Left renal pelvis (tissue), 4 donors: ENCODE measurements at places on chromosomes 4 and X.
A peak's percentile ranks its signal among the peaks of the same experiment; 100 is the strongest.

GRCh38 chr4:124529131-124529530 is 183.4 kb downstream of the ANKRD50 start:
- DNase-seq: no peak

GRCh38 chr4:47274901-47275300 is 188.6 kb downstream of the COMMD8 start:
- DNase-seq: no peak

GRCh38 chr4:151169900-151170299 is 70.5 kb downstream of the RPS3A start:
- no peak for DNase-seq

DNA sequence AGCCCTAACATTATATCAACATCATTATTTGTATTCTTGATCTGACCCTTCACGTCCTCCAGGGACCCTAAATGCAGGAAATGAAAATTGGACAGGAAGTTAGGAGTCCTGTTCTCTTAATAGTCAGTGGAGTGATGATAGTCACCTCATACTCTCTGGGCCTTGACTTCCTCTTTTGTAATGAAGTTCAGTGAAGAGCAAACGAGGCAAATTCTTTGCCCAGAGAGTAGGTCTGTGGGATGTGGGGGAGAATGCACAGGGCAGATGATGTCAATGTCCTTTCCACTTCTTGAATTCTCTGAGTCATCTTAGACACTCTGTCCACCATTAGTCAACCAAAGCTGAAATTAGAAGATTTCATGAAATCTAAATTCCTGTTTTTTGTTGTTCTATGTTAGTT is 17.1 kb upstream of the GPRIN3 start:
- DNase-seq: no peak

GRCh38 chr4:140996766-140997165 is 136.5 kb downstream of the RNF150 start:
- DNase-seq: peak; percentile 14

- no peak for DNase-seq
Observed at GRCh38 chrX:19736389-19736788, 151.0 kb downstream of the SH3KBP1 start.

DNA sequence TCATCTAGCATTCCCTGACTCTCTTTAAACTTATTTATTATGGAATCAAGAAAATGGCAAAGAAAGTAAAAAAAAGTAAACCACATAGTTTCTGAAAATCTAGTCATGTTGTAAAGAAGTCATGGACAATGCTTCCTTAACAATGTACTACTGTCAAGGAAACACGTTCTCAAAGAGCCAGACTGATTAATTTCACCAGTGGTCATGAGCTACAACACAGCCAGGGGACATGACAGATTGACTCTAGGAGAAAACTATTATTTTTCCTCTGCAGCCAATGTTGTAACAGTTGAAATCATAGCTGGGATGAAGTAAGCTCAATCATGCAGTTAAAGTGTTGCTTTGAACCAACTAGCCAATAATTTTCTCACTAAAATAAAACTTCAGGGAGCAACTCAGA is 109.2 kb downstream of the MAPK10 start:
- no peak for DNase-seq

DNA sequence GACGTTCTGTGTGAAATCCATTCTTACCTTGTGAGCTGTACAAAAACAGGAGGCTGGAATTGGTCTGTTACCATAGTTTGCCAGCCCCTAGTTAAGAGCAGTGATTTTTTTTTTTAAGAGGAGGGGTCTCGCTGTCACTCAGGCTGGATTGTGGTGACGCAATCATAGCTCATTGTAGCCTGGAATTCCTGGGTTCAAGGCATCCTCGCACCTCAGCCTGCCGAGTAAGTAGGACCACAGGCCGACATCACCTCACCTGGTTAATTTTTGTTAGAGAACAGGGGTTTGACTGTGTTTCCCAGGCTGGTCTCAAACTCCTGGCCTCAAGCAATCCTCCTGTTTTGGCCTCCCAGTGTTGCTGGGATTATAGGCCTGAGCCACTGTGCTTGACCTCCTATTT is 7.5 kb downstream of the USP9X start:
- no peak for DNase-seq

GRCh38 chr4:121139533-121140222 is 24.4 kb downstream of the TNIP3 start:
- no peak for DNase-seq

GRCh38 chr4:80213117-80213815 is 16.0 kb downstream of the PRDM8 start:
- no peak for DNase-seq

GRCh38 chr4:61200187-61200915 is at the start of gene ADGRL3:
Gene ADGRL3, plus strand, starts transcription at chr4:61200326.
- peak; percentile 55 for DNase-seq
